NCI-H1417 (cell line): ENCODE measurements at places on chromosomes 12 and 14.

GRCh38 chr12:3601461-3602150 is 110.6 kb downstream of the PRMT8 start:
- no peak for DNase-seq

DNA sequence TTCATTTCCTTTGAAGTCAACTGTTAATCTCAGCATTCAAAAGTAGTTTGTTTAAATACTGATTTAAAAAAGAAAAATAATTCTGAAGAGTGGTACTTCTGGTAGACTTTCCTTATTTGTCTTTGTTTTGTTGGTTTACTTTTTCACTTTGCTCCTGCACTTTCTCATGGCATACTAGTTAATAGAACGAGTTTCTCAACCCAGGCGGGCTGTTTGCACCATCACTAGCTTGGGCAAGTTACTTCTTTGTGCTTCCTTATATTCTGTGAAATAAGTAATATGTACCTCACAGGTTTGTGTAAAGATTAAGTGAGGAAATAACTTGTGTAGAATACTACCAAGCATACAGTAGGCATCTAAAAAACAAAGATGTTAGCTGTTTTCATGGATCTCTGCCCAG is 45.5 kb downstream of the SLC38A6 start:
- no peak for DNase-seq

GRCh38 chr12:81727391-81727790 is 31.8 kb downstream of the PPFIA2 start:
- DNase-seq, result no peak

DNA sequence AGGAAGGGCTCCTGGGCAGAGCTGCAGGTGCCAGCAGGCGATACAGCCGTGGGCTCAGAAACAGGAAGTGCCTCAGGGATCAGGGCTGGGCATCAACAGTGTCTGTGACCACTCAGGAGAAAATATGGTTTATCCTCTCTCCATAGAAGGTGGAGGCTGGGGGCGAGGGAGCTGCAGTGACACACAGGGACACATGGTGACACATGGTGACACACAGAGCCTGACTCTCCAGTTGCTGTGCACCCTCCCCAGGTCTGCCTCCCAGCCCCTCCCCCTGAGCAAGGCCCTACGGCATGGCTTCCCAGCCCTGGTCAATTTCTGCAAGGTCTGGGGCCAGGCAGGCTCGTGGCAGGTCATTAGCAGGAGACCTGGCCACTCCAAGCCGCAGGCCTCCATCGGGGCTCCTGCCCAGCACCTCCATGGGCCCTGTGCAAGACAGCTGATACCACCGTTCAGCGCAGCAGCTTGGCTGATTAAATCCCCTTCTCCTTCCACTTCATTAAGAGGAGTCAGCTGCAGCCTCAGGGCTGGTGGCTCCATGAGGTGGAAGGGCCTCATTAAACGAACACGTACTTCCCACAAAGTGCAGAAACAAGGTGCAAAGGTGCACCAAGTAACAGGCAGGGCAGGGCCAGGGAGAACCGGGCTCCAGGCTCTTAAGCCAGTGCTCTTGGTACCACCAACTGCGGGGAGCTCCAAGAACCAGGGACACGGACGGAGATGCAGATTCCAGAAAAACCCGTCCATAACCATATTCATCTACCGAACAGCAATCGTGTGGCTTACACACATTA is 60.7 kb downstream of the CCNK start:
- DNase-seq, result peak; percentile 42

GRCh38 chr12:120078868-120079267 is 37.7 kb downstream of the RAB35 start:
- no peak for DNase-seq

- no peak for DNase-seq
Measured at GRCh38 chr14:71720978-71721624, 211.1 kb upstream of the RGS6 start.

DNA sequence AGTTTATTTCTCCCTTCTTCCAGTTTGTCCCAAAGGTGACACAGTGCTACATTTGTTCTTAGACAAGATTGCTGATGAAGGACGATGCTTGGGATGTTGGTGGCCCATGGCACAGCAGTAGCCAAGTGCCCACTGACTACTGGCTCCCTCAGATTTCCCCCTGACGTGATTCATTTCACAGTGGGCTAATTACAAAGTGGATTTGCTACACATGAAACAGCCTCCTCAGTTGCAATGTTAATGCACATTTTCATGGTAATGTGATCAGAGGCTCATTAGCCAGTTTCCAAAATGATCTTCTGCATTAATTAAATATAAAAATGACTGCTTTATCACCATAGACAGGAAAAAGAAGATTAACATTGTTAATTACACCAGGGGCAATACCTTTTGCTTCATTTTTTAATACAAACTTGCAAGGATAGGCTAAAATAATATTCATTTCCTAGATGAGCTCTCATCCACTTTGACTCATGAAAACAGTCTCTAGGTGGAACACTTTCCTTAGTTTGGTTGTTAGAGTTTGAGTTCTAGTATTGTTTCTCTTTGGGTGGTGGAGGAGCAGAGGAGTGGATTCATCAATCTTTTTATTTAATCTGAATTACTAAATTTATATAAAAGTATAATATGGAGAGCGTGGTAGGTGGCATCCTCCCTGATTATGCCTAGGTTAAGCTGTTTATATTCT is 250.9 kb downstream of the PDZRN4 start:
- no peak for DNase-seq

DNA sequence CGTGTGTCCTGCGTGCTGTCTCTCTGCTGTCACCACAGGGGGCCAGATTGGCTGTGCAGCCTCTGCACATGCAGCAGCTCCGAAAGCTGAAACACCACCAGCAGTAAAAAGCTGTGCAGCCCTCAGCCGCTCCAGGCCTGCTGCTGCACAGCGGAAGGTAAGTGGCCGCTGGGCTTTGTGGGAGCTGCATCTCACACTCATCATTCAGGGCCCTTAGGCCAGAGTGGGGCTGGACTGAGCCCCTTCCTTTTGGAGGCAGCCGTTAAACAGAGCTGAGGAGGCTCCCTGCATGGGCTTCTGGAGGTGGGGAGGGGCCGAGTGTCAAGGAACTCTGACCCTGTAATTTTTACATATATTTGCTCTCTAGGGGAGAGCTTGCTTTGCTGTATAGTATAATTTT is 17.1 kb downstream of the DDX51 start:
- no peak for DNase-seq

DNA sequence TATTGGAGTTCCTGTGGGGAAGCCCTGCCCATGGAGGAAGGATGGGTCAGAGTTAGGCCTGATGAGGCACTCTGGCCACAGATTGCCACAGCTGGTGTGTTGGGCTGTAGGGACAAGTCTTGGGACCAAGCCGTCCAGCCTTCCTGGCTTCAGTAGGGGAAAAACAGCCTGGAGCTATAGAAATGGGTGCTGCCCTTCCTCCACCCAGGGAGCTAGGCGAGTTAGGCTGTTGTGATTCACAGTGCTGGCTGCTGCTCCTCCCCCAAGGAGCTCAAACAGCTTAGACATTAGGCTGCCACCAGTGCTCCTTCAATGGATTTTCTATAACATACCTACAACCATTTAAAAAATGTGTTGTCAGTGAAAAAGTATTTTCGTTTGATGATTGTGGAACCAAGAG is 274.3 kb downstream of the RPL10L start:
- no peak for DNase-seq

DNA sequence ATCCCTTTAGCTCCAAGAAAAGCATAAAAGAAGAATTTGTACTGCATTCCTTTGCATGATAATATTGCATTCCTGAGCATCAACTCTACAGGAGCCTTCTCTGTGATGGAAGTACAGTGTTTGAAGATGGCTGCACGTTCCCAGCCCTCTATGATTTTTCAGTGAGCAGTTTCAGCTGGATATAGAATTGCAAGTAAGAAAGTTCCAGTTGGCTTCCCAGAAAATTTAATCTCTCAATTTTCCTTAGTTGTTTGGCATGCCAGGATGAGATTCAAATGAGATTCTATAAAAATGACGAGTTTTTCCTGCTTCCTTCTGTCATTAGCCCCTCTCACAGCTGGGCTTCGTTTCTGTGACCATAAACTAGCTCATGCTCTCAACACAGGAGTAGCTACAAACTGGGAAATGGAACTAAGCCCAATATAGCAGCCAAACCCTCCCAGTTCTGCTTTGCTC is 109.9 kb downstream of the TTC8 start:
- DNase-seq, result no peak

DNA sequence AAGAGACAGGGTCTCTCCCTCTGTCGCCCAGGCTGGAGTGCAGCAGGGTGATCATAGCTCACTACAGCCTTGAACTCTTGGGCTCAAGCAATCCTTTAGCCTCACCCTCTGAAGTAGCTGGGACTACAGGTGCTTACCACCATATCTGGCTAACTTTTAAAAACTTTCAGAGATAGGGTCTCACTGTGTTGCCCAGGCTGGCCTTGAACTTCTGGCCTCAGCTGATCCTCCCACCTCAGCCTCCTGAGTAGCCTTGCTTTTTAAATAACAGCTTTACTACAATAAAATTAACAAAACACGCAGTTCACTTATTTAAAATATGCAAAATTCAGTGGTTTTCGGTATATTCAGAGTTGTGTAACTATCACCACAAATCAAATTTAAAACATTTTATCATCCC is 79.0 kb downstream of the RCOR1 start:
- no peak for DNase-seq

DNA sequence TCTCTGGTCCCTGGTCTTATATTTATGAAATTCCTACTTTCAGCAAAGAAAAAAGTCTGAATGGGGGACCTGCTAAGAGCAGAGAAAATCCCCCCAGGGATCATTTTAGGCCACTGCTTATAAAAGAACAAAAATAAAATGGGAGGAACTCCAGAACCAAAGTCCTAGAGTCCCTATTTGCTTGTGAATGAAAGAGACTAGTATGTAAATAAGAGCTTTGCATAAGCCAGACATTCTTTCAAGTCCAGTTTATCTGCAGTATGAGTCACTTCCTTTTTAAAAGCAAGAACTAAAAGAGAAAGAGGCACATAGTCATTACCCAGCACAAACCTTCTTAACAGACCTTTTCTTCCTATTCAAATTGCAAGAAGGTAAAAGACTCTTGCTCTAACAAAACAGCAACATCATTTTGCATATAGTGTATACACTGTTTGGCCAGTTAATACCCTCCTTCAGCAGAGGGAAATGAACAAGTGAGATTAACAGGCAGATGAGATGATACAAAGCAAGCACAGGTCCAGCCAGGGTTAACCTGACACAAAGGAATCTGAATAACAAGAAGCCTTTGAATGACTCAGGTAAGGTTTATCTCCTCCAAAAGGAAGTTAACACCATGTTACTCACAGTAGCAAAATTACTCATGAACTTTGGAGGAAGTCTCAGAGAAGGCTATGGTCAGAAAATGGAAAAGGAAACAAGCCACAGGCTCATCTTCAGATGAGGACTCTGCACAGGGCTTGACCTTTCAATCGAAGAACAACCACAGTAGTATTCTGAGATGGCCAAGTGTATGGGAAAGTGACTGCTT is 87.3 kb downstream of the PHLDA1 start:
- peak; percentile 15 for DNase-seq

DNA sequence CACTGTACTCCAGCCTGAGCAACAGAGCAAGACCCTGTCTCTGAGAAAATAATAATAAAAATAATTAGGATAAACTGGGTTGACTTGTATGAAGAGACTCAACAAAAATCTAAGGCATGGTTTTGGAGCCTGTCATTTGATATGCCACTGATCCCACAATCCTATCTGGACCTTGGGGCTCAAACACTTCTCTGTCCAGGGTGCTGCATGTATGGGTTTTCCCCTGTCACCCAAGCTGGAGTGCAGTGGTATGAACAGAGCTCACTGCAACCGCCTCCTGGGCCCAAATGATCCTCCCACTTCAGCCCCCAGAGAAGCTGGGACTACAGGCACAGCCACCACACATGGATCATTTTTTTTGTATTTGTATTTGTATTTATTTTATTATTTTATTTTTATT is 5.3 kb upstream of the VSIG10 start:
- DNase-seq, result no peak

GRCh38 chr12:106136263-106136662 is 2.5 kb downstream of the NUAK1 start:
- DNase-seq, result peak; percentile 86

GRCh38 chr14:63710497-63710896 is 17.4 kb downstream of the SGPP1 start:
- DNase-seq, result no peak

DNA sequence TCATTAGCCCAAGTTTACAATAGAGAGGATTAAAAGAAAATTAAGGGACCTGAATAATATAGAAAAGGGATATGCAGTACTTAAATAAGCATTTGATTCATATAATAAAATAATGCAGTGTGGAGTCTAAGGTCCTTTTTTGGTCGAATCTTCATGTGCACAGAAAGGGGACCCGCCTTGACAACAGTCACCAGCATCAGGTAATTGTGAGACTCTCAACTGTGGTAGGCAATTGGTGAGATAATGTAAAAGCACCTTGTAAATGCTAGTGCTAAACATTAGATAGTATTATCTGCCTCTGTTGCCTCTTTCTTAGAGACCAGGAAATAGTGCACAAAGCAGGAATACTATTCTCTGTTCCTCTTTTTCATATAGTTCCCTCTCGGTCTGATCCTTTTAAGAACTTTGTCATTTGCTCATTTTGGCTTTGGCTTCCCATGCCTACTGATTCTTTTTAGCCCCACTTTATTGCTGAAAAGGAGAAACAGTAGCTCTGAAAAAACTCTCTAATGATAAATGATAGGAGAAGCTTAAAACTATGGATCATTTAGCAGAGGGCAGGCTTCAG is 17.5 kb downstream of the CHPT1 start:
- DNase-seq, result no peak

GRCh38 chr14:98226411-98226810 is 1045.6 kb downstream of the BCL11B start:
- no peak for DNase-seq

DNA sequence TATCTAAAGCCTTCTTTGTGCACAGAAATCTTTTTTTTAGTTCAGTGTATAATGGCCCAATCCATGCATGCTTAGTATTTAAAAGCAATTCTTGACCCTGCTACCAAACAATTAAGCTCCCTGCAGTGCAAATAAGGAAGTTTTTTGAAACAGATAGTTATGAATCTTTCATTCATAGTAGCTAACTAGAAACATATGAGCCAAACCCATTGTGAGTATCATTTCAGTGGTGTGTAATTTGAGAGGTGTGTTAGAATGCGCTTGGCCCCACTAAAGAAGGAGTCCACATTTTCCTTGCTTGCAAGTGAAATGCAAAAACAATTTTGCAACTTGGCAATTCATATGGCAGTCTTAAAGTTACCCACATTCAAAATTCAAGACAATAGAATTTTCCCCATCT is 14.4 kb downstream of the EPS8 start:
- DNase-seq, result peak; percentile 39

DNA sequence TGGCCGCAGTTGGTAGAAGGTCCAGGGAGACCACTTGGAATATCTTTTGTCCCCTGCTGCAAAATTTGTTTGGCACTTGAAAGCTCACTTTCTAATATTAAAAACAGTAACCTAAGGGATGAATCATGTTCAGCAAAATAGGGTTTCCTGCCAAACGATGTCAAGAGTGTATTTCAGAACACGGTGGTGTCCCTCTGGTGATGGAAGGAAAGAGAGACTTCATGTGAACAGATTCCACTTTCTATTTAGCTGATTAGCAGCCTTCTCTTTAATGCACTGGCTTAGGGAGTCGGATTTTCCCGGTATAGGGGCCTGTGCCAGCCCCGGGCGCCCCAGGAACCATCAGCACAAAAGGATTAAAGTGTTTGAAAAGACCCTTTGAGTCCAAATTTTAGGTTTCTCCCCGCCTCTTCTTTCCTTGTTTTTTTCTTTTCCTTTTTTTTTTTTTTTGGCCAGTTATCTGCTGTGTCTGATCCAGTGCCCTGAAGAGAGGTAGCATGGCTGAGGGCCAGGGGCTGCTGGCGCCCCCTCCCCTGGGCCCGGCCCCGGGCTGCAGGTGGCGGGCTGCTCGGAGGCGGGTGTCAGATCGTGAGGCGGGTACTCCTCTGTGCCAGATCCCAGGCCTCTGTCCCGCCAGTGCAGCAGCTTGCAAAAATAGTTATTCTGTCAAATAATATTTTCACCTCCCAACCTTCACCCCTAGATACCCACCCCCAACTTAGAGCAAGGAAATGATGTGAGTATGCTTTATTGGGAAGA is 88.3 kb downstream of the TESC start:
- DNase-seq, result no peak
